ENCODE measurements at places on chromosomes 12 and 14. TPM values are rescaled to one million over a fixed set of nuclear protein-coding genes. Genes with fewer than 3 reads are reported as not detected.

GRCh38 chr12:42982828-42983227 is 393.3 kb upstream of the PRICKLE1 start:
- no peaks in the 10 kb centered on the region for H3K27me3 ChIP-seq
- H3K27ac ChIP-seq, result no peak overlapping the region
- no peaks in the 10 kb centered on the region for H3K36me3 ChIP-seq
- no peak overlapping the region for H3K4me3 ChIP-seq
- H3K4me1 ChIP-seq, result no peaks in the 10 kb centered on the region

- no peak for DNase-seq
- no peaks in the 10 kb centered on the region for H3K4me1 ChIP-seq
- no peak overlapping the region for H3K27ac ChIP-seq
- H3K4me3 ChIP-seq, result no peak overlapping the region
Measured at GRCh38 chr14:93005838-93006237, 82.9 kb downstream of the CHGA start.

- no peak for DNase-seq
- H3K27ac ChIP-seq, result no peak overlapping the region
- no peaks in the 10 kb centered on the region for H3K4me1 ChIP-seq
- no peak overlapping the region for H3K4me3 ChIP-seq
Measured at GRCh38 chr12:89927226-89927698, 218.6 kb upstream of the ATP2B1 start.

DNA sequence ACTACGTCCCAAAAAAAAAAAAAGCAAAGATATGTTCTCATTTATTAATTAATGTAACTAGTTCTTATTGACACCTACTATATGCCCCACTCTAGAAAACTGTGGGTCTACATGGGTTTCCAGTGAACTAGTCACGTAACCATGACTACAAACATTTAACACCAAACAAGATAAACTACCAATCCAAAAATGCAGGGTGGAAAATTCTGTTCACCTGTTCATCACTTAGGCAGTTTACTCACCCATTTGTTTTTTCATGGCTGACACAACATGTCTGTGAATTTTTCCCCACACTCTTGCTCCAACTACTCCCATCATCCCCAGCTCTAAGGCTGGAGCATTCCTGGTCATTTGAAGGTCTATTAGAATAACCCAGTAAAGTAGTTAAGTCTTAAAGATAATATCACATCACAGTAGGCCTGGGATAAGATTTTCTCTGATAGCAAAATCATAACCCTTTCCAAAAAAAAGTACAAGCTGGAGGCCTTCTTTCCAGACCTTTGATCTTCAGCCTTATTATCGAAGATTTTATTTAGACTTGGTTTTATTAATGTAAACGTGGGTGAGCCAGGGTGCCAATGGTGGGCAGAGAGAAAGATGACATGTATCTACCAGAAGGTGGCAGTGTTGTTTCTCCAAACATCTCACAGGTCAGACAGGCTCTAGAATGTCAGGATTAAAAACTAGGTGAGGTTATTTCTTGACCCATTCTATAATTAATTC is 61.6 kb upstream of the DAAM1 start:
- H3K4me3 ChIP-seq, result no peak overlapping the region
- no peak overlapping the region for H3K27ac ChIP-seq
- H3K36me3 ChIP-seq, result no peaks in the 10 kb centered on the region
- H3K27me3 ChIP-seq, result peaks cover 3% of the 10 kb centered on the region
- H3K4me1 ChIP-seq, result no peaks in the 10 kb centered on the region

- H3K27ac ChIP-seq, result peak overlapping the region; percentile 75
- H3K4me1 ChIP-seq, result peaks cover 50% of the 10 kb centered on the region
- H3K27me3 ChIP-seq, result no peaks in the 10 kb centered on the region
- no peak for DNase-seq
- H3K4me3 ChIP-seq, result no peak overlapping the region
Measured at GRCh38 chr12:53195516-53196420, 11.3 kb downstream of the ITGB7 start.

DNA sequence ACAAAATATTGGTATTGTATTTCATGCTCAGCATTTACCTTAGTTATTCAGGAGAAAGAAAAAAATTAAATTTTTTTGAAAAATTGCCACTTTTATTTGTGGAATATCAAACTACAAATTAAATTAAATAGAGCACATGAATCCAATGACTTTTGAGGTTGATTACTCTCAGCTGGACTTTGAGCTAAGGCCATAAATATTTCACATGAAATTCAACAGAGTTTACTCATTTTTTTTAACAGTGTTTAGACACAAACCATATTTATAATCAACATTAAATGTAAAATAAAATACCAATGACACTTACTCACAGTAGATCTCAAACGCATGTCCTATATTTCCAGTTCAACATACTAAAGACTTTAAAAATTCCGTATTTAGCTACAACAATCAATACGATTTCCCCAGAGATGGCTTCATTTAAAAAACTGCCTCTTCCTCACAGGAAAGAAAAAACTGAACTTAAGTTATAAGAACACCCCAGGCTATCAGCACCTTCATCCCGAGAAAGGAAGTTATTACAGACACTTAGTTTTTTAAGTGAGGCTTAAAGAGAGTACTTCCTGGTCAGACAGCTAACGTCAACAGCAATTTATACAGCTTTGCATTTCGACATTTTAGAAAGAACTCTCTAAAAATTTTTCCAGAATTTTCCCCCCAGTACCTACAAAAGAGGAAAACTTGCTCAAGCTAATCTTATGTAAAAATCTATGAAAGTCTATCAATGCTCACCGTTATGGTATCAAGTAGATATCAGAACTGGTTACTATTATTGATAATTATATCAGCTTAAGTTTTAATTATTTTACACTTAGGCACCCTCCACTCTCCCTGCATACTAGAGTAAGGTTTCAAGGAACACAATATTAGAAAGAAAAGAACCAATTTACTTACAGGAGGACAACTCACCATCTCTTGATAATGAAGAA is 13.8 kb downstream of the TAOK3 start:
- peaks cover 21% of the 10 kb centered on the region for H3K4me1 ChIP-seq
- no peaks in the 10 kb centered on the region for H3K36me3 ChIP-seq
- peak overlapping the region; percentile 66 for H3K27ac ChIP-seq
- H3K4me3 ChIP-seq, result peak overlapping the region; percentile 58
- H3K27me3 ChIP-seq, result no peaks in the 10 kb centered on the region

DNA sequence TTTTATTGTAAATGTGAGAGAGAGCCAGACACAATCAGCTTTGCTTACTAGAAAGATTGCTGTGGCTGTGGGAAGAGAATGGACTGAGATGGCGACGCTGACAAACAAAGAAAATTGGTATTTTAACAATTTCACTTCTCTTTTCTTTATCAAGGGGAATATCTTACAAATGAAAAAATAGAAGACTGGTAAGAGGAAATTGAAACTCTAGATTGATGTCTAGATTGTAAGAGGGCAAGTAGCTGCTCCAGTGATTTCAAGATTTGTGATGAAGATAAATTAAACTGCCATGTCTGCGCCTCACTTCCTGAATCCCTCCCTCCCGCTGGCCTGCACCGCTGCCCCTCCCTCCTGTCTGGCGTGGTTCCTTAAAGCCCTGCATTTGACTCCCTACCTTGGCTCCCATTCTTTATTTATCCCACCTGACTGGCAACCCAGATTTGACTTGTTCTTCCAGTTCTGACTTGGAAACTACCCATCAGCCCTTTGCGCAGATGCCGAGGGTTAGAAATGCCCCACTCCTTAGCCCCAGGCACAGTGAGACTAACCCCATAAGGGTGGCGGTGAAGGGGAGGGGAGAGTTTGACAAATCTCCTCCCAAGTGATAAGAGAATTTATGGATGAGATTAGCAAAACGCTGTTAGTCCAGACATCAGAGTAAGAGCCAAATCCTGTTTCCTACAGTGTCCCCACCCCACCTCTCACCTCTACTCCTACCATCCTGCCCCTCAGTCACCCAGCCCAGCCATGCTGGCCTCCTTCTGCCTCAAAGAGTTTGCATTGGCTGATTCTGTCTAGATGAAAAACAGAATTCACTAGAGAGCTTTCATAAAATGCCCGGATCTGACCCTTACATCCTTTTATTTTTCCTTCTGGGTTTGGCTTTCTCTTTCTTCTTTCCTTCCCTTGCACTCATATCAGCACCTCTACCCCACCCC is 125.3 kb upstream of the ATF7IP start:
- H3K4me1 ChIP-seq, result no peaks in the 10 kb centered on the region
- H3K27me3 ChIP-seq, result no peaks in the 10 kb centered on the region
- H3K4me3 ChIP-seq, result peak overlapping the region; percentile 52
- H3K27ac ChIP-seq, result peak overlapping the region; percentile 1
- no peak for DNase-seq
- H3K36me3 ChIP-seq, result no peaks in the 10 kb centered on the region

MSRB3 gene
- total RNA-seq, result 0.37 TPM

Data from naive thymus-derived CD4-positive, alpha-beta T cell (primary cell).